Fibroblast of skin of right biceps (primary cell): ENCODE measurements at places on chromosomes 16 and 17.

GRCh38 chr17:80035687-80035936, at the start of gene TBC1D16:
Gene TBC1D16 (minus strand): TSS chr17:80035872. CDS start chr17:80013547, 22,325 bp downstream.
- no peak for DNase-seq

- no peak for DNase-seq
Observed at GRCh38 chr17:5164436-5164835, 27.2 kb downstream of the ZNF594 start.

DNA sequence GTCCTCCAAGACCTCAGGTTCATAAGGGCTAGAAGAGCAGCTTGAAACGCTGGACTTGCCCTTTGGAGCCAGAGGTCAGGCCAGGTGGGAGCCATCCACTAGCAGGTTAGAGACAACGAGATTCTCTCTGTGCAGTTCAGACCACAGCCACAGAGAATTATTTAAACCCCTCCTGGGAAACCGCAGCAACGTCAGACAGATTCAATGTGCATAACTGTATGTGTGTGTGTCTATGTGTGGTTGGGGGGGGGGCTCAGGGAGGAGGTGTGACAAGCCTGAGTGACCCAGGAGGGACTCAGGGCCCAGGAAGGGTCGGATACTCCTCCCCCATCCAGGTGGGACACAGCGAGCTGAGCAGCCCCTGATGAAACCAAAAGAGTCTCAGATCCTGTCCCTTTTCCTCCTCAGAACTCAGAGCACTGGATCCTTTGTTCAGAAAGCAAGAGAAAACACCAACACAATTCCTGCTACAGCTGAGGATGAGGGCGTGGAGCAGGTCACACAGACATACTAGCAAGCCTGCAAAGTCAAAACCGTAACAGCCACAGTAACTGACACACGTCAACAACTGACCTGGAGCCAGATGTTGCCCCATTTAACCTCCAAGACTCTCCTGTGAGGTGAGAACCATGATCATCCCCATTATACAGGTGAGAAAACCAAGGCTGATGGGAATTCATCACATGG, 66.8 kb downstream of the XYLT1 start:
- DNase-seq, result peak; percentile 50

DNA sequence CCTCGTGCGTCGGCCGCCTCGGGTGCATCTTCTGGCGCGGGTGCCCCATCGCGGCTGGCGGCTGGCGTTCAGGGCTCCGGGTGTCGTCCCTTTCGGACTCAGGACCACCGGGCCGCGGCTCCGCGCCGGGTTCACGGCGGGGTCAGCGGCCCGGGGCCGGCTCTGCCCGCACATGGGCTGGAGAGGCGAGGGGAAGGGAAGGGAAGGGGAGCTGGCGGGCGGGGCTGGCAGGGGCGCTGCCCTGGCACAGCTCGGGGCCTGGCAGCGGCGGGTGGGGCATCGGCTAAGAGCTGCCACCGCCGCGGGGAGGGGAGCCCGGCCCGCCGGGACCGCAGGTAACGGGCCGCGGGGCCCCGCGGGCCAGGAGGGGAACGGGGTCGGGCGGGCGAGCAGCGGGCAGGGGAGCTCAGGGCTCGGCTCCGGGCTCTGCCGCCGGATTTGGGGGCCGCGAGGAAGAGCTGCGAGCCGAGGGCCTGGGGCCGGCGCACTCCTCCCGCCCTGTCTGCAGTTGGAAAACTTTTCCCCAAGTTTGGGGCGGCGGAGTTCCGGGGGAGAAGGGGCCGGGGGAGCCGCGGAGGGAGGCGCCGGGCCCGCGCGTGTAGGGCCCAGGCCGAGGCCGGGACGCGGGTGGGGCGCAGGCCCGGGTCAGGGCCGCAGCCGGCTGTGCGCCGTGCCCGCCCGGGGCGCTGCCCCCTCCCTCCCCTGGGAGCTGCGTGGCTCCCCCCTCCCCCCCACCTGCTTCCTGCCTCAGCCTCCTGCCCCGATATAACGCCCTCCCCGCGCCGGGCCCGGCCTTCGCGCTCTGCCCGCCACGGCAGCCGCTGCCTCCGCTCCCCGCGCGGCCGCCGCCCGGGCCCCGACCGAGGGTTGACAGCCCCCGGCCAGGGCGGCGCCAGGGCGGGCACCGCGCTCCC, 646 bp downstream of the HIC1 start:
- peak; percentile 72 for DNase-seq

DNA sequence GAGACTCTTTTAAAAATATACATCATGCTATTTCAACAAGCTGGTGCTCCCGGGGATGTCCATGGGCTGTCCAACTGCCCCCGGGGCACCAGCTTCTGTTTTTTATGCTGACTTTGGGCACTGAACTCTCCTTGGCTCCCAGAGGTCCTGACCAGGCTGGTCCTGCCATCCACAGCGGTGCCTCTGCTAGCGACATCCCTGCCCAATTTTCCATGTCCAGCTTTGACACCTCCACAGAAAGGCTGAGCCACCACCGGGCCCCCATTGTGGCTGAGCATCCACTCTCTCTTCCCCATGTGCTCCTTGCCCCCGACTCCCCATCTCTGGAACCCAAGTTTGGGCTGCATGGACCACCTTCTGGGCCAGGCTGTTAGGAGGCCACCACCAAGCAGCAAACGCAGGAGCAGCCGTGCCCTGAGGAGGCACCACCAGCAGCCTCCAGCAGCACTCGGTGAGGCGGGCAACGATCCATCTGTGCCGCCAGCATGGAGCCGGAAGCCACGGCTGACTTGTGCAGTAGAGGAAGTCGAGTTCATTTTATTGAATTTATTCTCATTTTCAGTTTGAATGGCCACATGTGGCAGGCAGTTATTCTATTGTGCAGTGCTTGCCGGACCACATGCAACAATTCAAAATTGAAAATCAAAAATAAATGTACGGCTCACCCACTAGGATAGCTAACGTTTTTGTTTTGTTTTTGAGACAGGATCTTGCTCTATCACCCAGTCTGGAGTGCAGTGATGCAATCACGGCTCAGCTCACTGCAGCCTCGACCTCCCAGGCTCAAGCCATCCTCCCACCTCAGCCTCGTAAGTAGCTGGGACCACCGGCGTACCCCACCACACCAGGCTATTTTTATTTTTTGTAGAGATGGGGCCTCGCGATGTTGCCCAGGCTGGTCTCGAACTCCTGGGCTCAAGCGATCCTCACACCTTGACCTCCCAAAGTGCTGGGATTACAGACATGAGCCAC, 2.8 kb upstream of the MEAK7 start:
- peak; percentile 33 for DNase-seq

- DNase-seq, result no peak
Observed at GRCh38 chr16:73010150-73010676, 37.7 kb downstream of the ZFHX3 start.

GRCh38 chr17:71792966-71793365, 327.9 kb upstream of the SOX9 start:
- peak; percentile 88 for DNase-seq

GRCh38 chr17:81210868-81211267, 11.9 kb downstream of the CEP131 start:
- no peak for DNase-seq

DNA sequence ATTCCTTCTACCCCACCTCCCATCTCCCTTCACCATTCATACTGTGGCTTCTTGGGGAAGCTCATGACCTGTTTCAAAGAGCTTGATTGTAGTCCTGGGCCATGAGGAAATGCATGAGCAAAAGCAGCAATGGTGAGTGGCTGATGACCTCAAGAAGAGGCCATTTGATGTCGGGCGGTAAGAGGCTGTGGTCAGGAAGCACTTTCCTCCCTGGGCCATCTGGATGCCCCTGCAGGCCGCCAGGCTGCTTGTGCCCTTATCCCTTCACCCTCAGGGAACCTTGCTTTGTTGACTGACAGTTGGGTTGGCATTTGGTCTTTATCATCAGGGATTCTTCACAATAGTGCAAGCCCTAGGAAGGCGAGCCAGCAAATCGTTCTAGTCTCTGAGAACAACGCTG, 78.3 kb upstream of the TBX2 start:
- DNase-seq, result no peak

DNA sequence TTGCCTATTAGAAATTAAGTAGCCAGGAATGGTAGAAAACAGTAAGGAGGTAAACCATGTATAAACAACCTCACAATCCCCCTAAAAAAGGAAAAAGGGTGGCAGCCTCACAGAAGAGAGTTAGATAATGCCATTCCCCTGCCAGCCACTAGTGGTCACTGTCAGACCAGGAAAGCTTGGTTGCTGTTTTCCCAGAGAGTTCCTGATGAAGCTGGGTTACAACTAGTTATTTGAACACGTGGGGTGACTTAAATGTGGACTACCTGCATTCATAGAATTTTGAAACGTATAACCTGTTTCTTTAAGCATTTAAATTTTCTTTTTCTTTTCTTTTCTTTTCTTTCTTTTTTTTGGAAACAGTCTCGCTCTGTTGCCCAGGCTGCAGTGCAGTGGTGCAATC, 5.8 kb downstream of the GPRC5C start:
- DNase-seq, result no peak

GRCh38 chr17:12136646-12137045, 116.0 kb downstream of the MAP2K4 start:
- no peak for DNase-seq

- no peak for DNase-seq
Observed at GRCh38 chr17:16158714-16159113, 56.6 kb downstream of the NCOR1 start.

DNA sequence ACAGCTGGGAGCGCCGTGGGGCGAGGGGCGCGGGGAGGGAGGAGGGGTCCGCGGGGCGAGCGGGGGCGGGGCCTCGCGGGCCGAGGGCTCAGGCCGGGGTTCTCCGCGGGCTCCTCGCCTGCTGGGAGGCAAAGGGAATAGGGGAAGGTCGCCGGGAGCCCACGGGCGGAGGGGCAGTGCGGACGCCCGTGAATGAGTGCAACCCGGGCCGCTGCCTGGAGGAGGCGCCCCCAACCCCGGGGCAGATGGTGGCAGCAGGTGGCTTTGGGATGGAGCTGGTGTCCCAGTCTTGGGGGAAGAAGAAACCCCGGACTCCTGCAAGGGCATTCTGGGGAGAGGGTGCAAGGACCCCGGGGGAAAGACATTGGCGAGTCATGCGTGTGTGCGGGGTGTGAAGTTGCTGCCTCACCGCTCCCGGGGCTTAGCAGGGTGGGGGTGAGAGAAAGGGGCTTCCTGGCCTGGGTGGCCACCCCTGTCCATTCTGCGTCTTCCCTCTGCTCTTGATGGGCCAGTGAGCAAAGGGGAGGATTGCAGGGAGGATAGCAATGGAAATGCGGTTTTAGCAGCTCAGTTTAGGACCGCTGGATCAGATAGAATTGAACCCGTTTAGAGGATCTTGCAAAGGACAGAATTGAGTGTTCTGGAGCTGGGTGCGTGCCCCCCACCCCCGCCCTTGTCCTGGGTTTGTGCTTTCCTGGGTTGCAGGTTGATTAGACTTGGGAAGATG, 526 bp downstream of the KIAA0513 start:
- no peak for DNase-seq

DNA sequence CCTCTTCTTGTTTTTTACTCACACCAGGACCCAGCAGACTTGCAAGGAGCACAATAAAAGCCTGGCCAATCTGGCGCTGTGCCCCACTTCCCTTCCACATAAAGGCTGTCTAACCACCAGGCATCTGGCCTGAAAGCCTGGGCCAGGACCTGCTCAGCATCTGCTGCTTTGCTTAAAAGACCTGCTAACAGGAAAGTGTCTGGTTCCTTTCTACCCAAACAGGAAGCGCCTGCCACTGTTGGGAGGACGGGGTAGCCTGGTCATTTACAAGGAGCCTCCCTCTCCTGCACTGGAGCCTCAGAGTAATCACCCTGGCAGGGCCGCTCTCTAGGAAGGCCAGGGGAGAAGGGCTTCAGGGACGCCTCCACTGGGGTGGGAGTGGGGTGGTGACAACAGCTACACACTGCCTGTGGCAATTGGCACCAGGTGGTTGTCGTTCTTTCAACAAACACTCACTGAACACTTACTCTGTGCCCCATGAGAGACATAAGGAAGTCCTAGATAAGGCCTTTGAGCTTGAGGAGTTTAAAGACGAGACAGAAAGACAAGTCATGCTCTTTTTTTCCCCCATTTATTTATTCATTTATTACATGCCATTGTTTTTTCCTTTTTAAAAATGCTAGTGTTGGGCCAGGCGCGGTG, 6.3 kb upstream of the MMP28 start:
- DNase-seq, result peak; percentile 17

GRCh38 chr16:14002416-14002990, 68.6 kb upstream of the MRTFB start:
- DNase-seq, result no peak

DNA sequence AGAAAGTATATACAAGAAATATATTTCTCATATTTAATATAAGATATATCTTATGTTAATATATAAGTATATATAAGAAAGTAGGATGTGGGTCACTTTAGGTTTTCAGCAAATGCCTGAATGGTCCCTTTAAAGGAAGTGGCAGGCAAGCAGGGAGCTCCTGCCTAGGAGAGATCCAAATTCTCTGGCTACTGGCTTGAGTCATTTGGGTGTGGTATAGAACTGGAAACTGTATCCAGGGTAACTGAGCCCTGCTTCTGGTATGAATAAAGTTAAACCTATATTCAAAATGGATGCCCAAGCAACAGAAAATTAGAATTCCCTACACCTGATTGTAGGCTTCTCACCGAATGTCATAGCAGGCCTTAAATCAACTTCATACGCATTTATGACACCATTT, 144.4 kb downstream of the ZNF18 start:
- DNase-seq, result no peak

GRCh38 chr17:1878419-1879121, 48.8 kb downstream of the RPA1 start:
- DNase-seq, result no peak

- DNase-seq, result no peak
Observed at GRCh38 chr17:82317394-82318168, at the start of gene CD7. Gene CD7 (minus strand): TSS chr17:82317608. CDS start chr17:82317495, 113 bp downstream.
